Kasumi-1 (cell line): ENCODE measurements at places on chromosomes 1 and 21.

DNA sequence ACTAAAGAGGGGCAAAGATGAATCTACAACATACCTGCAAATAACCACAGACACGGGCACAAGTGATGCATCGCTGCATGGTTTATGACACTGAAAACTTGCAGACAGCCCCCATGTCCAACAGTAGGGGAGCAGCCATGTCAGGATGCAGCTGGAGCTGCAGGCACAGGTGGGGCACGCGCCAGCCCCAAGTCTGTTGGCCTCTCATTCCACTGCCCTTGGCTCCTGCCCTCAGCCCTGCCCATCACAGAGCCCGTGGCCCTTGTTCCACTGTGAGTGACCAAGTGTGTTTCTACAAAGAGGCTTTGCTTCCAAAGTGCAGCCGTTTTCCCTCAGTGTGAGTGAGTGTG lies 3.2 kb upstream of the PADI4 start:
- DNase-seq: peak; percentile 35

GRCh38 chr1:48667782-48668181 lies 108.9 kb downstream of the BEND5 start:
- DNase-seq: no peak

- no peak for DNase-seq
Observed at GRCh38 chr1:154609398-154610380, 1.7 kb upstream of the ADAR start.

- no peak for DNase-seq
Observed at GRCh38 chr1:61152066-61152465, 69.7 kb downstream of the NFIA start.

- DNase-seq: no peak
Observed at GRCh38 chr1:12049616-12050015, 13.5 kb upstream of the TNFRSF8 start.

- no peak for DNase-seq
Observed at GRCh38 chr1:7149080-7149838, 364.0 kb downstream of the CAMTA1 start.

- DNase-seq: no peak
Observed at GRCh38 chr1:225695578-225696337, 42.8 kb upstream of the ENAH start.

- DNase-seq: no peak
Observed at GRCh38 chr1:57281324-57281723, 142.5 kb downstream of the DAB1 start.

DNA sequence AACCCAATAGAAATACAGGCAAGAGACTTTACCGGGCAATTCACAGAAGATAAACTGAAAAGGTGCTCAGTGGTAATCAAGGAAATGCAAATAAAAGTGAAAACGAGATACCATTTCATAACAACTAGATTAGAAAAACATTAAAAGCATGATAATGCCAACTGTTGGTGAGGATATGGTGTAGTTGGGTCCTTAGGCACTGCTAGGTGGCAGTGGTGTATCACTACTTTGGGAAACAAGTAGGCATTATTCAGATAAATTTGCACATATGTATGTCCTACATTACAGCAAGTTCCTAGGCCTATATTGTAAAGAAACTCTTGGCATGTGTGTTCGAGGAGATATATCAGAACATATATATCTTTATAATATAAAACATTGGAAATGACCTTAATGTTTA lies 31.0 kb downstream of the AZIN2 start:
- no peak for DNase-seq
